Stimulated activated CD8-positive, alpha-beta memory T cell treated with anti-CD3 and anti-CD28 coated beads, Interleukin-2, amount 100 ng/mL, for 1 hour (primary cell): ENCODE measurements at places on chromosomes 2 and 18.

GRCh38 chr2:30022444-30023071, 101.2 kb upstream of the ALK start:
- no peak for DNase-seq

GRCh38 chr18:27583466-27583865, 398.4 kb upstream of the CHST9 start:
- DNase-seq, result no peak

DNA sequence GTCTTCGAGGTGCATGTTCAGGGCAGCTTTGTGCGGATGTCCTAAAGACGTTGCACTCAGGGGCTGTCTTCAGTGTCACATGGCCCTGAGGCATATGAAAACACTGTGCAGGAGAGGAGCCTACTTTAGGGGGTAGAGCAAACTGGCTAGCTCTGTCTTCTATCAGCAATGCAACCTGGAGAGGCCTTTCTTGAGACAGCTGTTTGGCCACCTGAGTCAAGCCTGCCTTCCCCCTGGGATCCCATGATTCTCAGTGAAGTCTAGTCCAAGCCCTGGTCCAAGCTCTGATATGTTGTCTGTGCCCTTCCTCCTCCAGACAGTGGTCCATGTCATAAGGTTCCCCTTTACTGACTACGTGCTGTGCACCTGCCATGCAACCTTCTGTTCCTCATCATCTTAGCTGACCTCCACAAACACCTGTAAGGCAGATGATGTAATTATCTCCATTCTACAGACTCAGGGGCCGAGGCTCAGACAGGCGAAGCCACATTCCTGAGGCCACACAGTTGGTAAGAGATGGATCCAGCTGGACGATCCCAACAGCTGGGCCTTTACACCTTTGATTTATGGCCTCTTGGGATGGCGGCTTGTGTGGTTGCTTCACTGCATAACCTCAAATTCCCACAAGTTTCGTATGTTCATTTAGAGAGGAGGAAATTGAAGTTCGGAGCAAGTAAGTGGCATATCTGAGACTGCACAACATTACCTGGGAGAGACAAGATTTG, 109.9 kb downstream of the COPS8 start:
- no peak for DNase-seq

DNA sequence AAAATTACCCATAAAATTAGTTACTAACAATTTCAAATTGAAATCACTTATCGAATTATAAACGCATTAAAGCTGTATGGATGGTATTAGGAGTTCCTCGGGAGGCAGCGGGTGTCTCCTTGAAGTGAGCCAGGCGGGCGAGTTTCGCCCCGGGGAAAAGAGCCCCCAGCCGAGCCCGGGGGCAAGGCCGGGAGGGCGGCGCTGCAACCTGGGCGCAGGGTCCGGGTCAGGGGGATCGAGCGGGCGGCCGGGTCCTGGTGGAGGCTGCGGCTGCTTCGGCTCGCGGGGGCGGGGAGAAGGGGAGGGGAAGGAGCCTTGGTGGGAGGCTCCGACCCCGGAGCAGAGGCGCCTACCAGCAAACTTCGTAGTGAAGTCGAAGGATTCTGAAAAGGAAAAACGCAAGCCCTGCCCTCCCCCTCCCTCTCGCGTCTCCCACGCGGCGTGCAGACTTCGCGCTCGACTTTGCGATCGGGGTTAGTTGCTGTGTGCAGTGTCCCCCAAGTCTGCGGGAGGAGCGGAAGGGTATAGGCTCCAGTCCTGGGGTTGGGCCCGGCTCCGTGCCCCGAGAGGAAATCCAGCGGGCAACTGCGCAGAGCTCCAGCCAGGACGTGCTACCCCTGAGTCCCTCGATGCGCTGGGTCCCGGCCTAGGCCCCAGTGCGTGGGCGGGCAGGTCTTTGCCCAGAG, 140.8 kb downstream of the MEIS1 start:
- no peak for DNase-seq

DNA sequence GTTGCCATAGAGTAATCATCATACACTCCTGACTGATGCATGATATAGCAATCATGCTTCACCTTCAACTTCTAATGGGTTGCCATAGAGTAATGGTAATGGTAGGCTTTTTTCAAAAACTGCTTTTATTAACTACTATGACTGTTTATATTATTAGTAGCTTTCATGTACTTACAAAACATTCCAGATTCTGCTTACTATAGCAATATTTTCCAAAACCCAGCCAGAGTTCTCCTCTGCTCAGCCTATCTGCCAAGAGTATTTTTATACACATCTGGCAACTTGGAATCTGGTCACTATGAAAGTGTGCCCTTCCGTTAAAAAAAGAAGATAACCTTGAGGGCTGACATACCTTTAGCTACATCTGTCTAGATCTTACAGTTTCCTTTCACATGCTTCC, 5.0 kb upstream of the UNC80 start:
- no peak for DNase-seq

GRCh38 chr2:134070281-134070741, 183.6 kb upstream of the MGAT5 start:
- no peak for DNase-seq

- no peak for DNase-seq
These were observed 133.5 kb downstream of the ASXL3 start for GRCh38 chr18:33711514-33711913.

GRCh38 chr2:104876606-104877570, 23.0 kb downstream of the POU3F3 start:
- no peak for DNase-seq

DNA sequence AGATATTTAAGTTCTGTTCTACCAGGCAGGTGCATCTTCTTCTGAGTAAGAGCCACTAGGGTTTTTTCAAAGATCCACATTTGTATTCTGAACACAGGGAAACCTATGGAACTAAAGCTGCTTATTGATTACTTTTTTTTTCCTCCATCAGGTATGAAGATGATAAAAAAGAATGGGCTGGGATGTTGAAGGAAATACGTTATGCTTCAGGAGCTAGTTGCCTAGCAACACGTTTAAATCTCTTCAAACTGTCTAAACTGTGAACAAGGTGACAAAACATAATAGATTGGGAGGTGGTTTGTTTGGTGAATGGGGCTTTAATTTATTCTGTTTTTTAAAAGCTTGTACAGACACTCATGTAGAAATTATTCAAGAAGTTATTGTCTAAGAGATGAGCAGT, 15.9 kb downstream of the KLHL41 start:
- DNase-seq, result no peak

DNA sequence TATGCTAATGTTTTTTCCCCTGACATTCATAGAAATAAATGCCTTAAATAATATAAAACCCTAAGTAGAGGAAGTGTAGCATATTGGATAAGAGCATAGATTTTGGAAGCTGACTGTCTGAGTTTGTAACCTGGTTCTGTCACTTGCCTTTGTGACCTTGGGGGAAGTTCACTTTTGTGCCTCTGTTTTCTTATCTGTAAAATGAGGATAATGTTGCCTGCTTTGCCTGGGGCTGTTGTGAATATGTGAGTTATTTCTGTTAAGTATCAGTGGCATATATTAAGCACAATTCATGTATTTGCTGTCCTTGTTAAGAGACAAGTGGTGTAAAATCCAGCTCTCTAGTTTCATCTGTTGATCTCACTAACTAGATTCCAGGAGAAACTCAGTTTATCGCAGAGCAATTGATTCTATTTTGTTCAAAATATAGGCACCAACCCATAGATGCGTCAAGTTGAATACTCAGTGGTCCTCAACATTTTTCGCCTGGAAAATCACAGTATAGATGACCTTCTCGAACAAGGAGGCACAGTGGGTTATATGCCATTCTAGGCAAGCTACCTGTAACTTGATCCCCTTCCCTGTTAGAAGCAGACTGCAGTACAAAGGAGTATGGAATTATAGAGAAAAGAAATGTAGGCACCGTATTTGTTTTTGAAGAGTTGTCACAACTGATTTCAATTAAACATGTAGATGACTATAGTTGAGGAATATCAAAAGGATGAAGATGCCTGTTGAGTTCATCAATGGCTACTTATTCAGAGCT, 67.0 kb downstream of the SOCS6 start:
- DNase-seq, result no peak

DNA sequence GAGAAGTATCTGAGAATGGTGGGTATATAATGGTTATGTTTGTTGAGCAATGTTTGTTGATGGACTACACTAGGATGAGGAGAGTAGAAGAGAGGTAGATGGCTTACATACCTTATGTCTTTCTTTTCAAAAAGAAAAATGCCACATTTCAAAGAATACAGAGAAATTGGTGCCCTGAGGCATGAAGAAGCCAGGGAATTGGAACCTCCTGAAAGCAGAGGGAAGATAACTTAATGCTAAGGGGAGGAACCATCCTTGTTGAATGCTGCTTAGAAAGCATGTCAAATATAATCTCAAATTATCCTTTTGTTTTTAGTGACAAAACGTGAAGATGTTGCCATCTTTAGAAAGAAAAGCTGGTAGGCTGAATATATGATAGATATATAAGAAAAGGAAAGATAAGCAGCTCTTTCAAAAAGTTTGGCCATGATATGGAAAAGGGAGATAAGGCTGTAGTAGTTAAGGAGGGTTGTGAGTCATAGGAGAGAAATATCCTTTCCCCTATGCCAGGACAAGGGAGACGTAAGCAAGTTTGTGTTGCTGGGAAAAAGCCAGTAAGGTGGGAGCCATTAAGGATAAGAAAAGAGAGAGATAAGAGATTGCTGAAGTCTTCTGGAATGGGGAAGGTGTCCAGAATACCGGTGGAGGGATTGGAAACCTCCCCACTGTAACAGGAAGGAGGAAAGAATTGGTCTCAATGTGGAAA, 66.3 kb downstream of the SCN2A start:
- no peak for DNase-seq

GRCh38 chr18:55439056-55439455, 148.9 kb downstream of the TCF4 start:
- no peak for DNase-seq

GRCh38 chr2:126782648-126783047, 116.0 kb upstream of the TEX51 start:
- DNase-seq, result no peak

DNA sequence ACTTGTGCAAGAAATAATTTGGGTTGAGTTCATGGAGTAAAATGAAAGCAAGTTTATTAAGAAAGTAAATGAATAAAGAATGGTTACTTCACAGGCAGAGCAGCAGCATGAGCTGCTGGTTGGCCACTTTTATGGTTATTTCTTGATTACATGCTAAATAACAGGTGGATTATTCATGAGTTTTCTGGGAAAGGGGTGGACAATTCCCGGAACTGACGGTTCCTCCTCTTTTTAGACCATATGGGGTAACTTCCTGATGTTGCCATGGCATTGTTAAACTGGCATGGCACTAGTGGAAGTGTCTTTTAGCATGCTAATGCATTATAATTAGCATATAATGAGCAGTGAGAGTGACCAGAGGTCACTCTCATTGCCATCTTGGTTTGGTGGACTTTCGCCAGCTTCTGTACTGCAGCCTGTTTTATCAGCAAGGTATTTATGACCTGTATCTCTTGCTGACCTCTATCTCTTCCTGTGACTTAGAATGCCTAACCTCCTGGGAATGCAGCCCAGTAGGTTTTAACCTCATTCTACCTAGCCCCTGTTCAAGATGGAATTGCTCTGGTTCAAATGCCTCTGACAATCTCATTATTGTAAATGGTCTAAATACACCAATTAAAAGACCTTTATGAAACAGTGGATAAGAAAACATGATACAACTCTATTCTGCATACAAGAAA, 114.1 kb upstream of the FIGN start:
- DNase-seq, result no peak

GRCh38 chr2:197803033-197803444, 1.4 kb upstream of the PLCL1 start:
- DNase-seq, result no peak

DNA sequence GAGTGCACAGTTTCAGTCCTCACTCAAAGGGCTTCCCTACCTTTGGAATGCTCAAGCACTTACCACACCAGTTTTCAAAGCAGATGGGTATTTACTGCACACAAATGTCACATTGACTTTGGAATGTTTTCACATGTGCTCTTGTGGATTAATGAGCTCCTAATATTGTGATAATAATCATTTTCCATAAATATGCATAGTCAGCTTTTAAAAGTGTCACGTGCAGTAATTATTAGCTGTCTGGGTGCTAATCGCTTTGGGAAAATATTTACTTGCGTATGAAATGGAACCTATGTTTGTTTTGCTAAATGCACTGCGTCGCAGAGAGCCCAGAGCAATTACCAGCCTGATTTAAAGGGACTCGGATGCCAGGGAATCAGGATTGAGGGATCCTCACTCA, 229.3 kb downstream of the SMAD2 start:
- no peak for DNase-seq

GRCh38 chr18:36162981-36163380, 24.3 kb upstream of the MOCOS start:
- DNase-seq, result no peak

DNA sequence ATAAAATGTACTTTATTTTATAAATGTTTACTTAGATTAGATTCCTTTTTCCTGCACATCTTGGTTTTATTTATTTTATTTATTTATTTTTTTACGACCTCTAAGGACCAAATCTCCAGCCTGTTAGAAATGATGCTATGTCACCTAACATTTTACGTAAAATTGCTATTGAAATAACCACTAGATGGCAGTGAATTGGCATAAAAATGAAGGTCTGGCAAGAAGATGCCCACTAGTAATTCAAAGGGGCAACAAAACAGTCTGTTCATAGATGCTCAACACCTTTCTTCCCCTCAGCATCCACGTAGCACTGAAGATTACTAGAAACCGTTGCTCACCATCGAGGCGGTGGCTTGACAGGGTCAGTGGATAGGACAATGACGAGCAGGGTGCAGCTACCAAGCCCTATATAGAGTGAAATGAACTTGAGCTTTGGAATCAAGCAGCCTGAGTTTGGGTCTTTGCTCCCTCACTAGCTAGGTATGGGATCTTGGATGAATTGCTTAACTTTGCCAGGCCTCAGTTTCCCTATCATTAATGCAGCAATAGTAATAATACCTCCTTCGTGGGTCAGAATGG, 128.7 kb upstream of the L3MBTL4 start:
- DNase-seq, result no peak

DNA sequence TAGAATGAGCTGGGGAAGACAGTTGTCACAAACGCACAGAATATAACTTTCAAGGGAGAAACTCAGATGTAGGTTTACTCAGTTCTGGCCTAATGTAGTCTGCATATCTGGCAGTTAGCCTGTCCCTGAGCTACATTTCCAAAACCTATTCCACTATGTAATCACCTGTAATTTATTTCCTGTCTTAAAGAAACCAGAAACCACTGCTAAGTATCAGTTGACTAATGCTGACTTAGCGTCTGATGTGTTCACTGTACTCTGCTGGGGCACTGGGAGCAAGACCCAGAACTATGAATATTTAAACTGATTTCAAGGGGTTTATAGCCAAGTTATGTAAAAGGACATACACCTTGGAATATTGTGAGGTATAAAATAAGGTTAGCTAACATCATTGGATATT, 1995.2 kb upstream of the PIK3C3 start:
- DNase-seq, result no peak

DNA sequence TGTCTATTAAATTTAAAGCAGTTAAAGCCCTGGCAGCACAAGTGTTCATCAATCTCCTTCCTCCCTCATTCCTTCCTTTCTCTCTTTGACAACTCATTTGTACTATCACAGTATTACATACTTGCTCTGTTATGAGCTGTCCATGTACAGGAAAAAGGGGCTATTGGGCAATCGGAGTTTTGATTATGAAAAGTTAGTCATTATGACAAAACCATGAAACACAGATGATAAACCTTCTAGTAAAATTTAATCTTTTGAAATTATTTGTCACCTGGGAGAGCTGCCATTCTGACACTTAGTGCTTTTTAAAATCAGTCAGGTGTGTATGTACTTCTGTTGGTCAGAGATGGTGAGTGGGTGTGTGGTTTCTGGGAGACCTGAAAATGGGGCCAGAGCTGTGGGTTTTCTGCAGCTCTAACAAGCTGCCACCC, 39.4 kb downstream of the MAP4K4 start:
- DNase-seq, result no peak
